ENCODE measurements at places on chromosomes 7 and 10.

GRCh38 chr10:97532935-97533671 lies 34.4 kb downstream of the UBTD1 start:
- H3K36me3 ChIP-seq: no peaks in the 10 kb centered on the region
- H3K4me1 ChIP-seq: no peaks in the 10 kb centered on the region

GRCh38 chr10:130300608-130301020 lies 164.4 kb downstream of the GLRX3 start:
- no peak overlapping the region for H3K4me3 ChIP-seq
- no peaks in the 10 kb centered on the region for H3K27me3 ChIP-seq
- no peaks in the 10 kb centered on the region for H3K4me1 ChIP-seq

DNA sequence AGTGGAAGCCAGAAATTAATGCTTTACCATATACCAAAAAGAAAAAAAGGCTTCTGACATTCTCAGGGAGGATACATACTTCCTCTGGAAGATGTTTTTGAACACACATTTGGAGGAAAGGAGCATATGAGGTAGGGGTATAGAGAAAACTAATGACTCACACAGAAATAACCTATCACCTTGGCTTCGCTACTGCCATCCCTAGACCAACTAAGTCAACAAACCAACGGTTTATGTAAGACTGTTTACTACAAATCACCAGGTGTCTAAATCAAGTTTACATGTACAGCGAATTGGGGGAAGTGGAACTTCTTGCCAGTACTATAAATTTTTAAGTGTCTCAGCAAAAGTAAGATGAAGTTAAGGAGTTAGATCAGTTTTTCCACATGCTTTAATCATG lies 96.9 kb downstream of the NT5C2 start:
- H3K27me3 ChIP-seq: no peaks in the 10 kb centered on the region
- no peaks in the 10 kb centered on the region for H3K4me1 ChIP-seq
- H3K4me3 ChIP-seq: no peak overlapping the region
- peaks cover 32% of the 10 kb centered on the region for H3K36me3 ChIP-seq
- no peak for DNase-seq

DNA sequence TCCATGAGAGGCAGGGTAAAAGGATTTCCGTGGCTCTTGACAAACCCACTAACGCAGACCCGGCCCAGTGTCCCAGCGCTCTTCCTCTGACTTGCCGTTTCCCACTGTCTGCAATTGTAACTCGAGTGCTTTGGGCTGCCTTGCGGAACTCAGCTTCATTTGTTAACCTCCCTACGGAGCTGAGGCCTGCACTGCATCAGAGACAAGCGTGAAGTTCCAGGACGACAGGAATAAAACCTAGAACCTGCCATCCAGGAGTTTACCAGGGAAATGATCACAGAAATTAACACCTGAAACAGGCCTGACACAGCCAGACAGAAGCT lies 76.2 kb downstream of the SFMBT2 start:
- DNase-seq: no peak
- H3K36me3 ChIP-seq: no peaks in the 10 kb centered on the region
- H3K4me3 ChIP-seq: no peak overlapping the region
- H3K4me1 ChIP-seq: no peaks in the 10 kb centered on the region
- H3K27ac ChIP-seq: no peak overlapping the region

DNA sequence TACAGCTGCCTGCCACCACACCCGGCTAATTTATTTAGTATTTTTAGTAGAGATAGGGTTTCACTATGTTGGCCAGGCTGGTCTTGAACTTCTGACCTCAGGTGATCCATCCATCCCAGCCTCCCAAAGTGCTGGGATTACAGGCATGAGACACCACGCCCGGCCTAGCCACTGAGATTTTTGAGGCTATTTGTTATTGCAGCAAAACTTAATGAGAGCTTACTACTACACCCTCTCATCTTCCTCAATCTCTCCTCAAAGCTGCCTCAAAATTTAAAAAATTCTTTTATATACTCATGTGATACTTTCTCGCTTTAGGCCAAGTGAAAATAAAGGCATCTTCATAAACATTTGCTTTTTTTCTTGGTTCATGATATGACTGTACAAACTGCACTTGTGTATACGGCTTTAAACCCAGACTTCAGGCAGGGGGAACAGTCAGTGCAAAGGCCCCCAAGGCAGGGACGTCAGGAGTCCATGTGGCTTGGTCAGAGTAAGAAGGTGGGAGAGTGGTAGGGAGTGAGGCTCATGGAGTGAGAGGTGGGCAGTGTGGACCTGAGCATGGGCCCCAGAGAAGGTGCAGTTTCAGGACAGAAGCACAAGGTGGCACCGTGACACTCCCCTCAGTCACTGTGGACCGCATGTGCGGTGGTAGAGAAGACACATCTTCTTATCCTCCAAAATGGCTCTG lies 55.5 kb downstream of the SYPL1 start:
- H3K27me3 ChIP-seq: no peaks in the 10 kb centered on the region
- peak; percentile 66 for DNase-seq
- no peak overlapping the region for H3K27ac ChIP-seq
- H3K36me3 ChIP-seq: no peaks in the 10 kb centered on the region
- peaks cover 42% of the 10 kb centered on the region for H3K4me1 ChIP-seq

DNA sequence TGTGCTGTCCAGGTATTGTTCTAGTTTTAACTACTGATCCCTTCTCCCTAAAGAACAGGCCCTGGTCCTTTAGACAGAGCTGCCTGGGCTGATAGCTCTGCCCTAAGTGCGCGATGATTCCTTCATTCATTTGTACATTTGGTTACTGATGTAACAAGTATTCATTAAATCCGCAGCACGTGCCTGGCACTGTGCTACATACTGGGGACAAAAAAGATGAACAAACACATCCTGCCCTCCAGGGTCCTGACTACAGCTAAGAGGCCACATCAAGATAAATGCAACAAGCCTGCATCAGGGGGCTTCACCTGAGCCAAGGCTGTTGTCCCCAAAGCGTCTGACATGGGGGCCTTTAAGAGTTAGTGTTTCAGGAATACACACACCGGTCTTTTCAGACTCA lies 99.0 kb upstream of the PODXL start:
- H3K4me1 ChIP-seq: peaks cover 17% of the 10 kb centered on the region
- no peaks in the 10 kb centered on the region for H3K36me3 ChIP-seq
- H3K27ac ChIP-seq: no peak overlapping the region
- no peaks in the 10 kb centered on the region for H3K27me3 ChIP-seq

DNA sequence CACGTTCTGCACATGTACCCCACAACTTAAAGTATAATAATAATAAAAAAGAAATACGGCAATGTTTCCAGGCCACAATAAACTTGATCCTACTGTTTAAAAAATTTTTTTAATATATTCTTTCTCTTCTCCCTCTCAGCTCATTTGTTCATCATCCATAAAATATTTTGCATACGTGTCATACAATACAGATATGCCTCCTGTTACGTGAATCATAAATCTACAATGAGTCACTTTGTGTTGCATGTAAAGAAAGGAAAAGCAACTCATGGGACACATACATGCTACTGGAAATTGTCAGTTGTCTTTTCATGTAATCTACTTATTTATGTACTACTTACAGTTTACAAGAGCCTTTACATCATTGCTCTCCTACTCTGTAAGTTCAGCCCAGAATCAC lies 1.1 kb upstream of the TECTB start:
- no peaks in the 10 kb centered on the region for H3K36me3 ChIP-seq
- DNase-seq: no peak

All from PC-9 (cell line).